ENCODE measurements at places on chromosomes 11 and 22. TPM values are rescaled to one million over a fixed set of nuclear protein-coding genes. Genes with fewer than 3 reads are reported as not detected.

- no peak for DNase-seq
Observed at GRCh38 chr11:1812801-1813200, 22.0 kb upstream of the SYT8 start.

GRCh38 chr22:28980326-28980725 is 81.3 kb downstream of the C22orf31 start:
- DNase-seq, result no peak

DNA sequence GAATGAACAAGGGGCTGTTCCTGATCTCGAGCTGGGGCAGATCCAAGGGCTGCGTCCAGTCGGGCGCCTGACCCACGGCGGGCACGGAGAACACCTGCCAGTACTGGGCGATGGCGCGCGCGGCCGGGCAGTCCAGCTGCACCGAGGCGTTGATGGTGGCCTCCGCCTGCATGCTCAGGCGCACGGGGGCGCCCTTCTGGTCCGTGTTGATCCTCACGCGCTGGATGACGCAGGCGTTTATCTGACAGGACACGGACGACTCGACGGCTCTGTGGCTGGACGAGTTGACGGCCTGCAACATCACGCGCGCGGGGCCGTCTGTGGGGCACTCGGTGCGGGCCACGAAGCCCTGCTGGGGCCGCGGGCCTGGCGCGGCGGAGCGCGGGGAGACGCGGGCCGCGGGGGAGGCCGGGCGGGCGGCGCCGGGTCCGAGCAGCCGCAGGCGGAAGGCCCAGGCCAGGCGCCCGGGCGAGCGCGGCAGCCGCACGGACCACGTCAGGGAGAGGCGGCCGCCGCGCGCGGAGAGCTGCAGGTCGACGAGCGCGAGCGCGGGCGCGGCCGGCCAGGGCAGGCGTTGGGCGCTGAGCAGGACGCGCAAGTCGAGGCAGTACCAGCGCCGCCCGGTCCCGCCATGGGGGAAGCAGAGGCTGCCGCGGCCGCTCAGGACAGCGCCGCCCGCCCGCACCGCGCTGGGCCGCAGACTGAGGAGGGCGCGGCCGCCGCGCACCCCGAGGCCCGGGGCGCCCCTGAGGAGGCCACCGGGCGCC is 511 bp downstream of the PKDREJ start:
- DNase-seq, result no peak

GRCh38 chr11:115803073-115803740 is 299.0 kb upstream of the CADM1 start:
- no peak for DNase-seq

DNA sequence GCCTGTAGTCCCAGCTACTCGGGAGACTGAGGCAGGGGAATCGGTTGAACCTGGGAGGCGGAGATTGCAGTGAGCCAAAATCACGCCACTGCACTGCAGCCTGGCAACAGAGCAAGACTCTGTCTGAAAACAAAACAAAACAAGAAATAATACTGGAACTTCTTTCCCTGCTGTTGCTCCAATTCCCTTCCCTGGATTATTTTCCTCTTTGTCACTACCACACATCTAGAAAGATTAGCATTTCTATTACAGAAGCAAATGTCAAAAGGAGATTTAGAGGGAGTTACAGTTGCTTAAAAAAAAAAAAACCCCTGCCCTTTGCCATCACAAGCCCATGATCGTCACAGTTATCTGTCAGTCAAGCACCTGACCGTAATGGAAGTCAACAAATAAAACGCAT is 17.7 kb upstream of the SCGB1D1 start:
- DNase-seq, result no peak

GRCh38 chr11:5665746-5666401 is 19.0 kb downstream of the TRIM5 start:
- no peak for DNase-seq

- no peak for DNase-seq
Observed at GRCh38 chr22:29744902-29745301, 21.9 kb downstream of the ZMAT5 start.

SORL1 gene
- 4.9 TPM for total RNA-seq

OR6T1 gene
- total RNA-seq, result not detected

ART1 gene
- not detected for total RNA-seq

RCOR2 gene
- 3.4 TPM for total RNA-seq

MMP1 gene
- total RNA-seq, result not detected
